Right lung (tissue), 10 donors: ENCODE measurements at places on chromosomes 4 and X. TPM values are rescaled to one million over a fixed set of nuclear protein-coding genes. Genes with fewer than 3 reads are reported as not detected.

The PRR32 gene
- polyA plus RNA-seq = not detected

The ERCC6L gene
- 3.9 TPM for polyA plus RNA-seq

The NPFFR2 gene
- polyA plus RNA-seq = not detected

The AFF1 gene
- polyA plus RNA-seq = 45.6 TPM

The RAB28 gene
- polyA plus RNA-seq = 30.6 TPM

The SATL1 gene
- 0.61 TPM for polyA plus RNA-seq

The MAGEA2B gene
- polyA plus RNA-seq = not detected

The CACNA1F gene
- 0.41 TPM for polyA plus RNA-seq

The AFM gene
- 0.15 TPM for polyA plus RNA-seq

The CSTF2 gene
- 21.5 TPM for polyA plus RNA-seq

The RNF128 gene
- 2.1 TPM for polyA plus RNA-seq
